Caco-2 (cell line): ENCODE measurements at places on chromosomes 12 and 14. TPM values are rescaled to one million over a fixed set of nuclear protein-coding genes. Genes with fewer than 3 reads are reported as not detected.
A peak's percentile ranks its signal among the peaks of the same experiment; 100 is the strongest.

DNA sequence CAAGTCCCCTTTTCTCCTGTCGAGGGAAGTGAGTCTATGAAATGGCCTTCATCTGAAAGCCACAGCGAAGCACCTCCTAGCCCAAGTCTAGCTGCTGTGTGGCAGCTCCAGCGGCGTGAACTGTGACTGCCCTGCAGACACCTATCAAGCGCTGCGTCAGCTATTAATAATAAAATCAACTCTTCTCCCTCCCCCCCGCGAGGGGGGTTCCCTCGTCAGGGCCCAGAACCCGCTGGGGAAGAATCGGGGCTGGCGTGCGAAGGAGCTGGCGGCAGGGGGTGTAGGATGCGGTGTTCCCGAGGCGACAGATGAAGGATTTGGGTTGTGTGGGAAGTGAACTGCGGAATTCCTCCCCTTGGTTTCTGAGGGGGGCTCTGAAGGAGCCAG is 662 bp upstream of the ATP2A2 start:
- peak; percentile 55 for DNase-seq

DNA sequence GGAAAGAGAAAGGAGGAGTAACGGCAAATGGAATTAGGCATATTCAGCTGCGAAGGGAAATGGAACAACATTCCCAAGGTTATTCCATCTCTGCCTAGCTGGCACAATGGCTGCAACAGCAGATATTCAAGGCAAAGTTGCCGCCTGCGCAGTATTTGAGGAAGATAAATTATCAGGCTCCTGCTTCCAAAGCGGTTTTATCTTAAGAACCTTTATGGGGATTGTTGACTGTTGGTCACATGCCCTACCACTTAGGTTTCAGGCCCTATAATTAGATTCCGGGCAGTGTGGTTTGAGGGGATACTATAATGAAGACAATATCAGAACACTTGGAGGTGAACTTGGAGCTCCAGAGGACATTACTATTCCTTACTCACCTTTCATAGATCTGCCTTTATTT is 99.7 kb downstream of the FGD4 start:
- no peak for DNase-seq

GRCh38 chr14:25861406-25861805 is 736.4 kb downstream of the NOVA1 start:
- DNase-seq, result no peak

DNA sequence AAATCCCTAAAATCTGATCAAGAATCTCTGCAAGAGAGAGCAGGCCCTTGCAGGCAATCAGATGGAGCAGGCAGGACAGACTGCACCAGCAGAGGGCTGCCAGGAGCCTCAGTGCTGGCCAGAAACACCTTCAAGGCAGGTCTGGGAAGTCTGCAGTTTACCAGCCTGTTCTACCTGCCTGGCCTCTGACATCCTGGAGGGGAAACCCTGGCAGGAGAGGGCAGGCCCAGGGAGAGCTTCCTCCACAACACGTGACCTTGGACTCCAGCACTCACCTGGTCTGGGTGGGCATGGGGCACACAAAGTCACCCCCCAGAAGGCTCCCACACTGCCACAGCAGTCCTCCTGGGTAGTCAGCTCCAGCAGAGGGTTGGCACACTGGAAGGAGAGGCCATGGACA is 56.0 kb downstream of the ISCA2 start:
- no peak for DNase-seq

DNA sequence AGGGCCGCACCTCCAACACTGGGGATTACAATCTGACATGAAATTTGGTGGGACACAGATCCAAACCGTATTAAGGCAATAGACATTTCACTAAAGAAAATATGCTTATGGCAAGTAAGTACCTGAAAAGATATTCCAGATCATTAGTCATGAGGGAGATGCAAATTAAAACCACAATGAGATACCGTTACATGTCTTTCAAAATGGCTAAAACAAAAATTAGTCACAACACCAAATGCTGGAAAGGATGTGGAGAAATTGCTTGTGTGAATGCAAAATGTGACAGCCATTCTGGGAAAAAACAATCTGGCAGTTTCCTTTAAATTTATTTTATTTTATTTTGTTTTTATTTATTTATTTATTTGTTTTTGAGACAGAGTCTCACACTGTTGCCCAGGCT is 82.3 kb upstream of the PTGDR start:
- no peak for DNase-seq

DNA sequence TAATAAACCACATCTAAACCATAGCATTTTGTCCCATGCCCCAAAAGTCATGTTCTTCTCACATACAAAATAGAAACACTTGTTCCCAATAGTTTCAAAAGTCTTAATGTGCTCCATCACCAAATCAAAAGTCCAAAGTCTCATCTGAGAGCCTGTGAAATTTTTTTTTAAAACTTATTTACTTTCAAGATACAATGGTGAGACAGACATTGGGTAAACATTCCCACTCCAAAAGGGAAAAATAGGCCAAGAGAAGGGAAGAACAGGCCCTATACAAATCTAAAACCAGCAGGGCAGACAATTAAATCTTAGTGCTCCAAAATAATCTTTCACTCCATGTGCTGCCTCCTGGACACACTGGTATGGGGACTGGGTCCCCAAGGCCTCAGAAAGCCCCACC is 84.4 kb upstream of the AMIGO2 start:
- no peak for DNase-seq

GRCh38 chr14:54603362-54603761 is 36.4 kb downstream of the SAMD4A start:
- DNase-seq, result no peak

Gene TMEM52B
- 41.8 and 46.0 TPM in 2 replicates for total RNA-seq
